Panc1 (cell line): ENCODE measurements at places on chromosomes 7 and 10. TPM values are rescaled to one million over a fixed set of nuclear protein-coding genes. Genes with fewer than 3 reads are reported as not detected.

DNA sequence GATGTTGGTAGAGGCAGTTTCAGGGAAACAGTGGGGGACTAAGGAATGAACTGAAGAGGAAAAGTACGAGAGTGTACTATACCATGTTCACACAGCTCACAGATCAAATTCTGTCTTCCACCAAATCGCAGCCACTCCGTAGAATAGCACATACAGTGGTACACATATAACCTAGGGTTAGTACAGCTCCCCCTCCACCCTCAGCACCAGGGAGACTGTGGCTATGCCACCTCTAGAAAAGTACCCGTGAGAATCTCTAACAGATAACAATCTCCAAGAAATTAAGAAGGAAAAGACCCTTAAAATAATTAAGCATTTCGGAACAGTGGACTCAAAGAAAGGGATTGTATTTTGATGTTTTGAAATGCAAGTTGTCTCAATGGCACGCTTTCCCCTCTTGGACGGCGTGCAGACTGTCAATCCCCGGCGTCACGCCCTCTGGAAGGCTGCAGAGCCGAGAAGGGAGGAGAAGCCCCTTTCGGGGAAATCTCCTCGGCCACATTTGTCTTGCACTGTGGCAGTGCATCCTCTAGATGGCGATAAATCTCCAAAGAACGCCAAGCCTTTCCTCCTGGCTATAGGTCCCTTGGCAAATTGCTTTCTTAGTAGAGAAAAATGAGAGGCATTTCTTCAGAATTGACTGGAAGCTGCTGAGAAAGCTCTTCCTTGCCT lies 345.0 kb downstream of the REEP3 start:
- DNase-seq = peak; percentile 38

- no peak for DNase-seq
These were observed 26.5 kb downstream of the VWA2 start for GRCh38 chr10:114265392-114266053.

GRCh38 chr10:59967079-59967478 lies 60.7 kb upstream of the CCDC6 start:
- no peak for DNase-seq

GRCh38 chr7:135232087-135232486 lies 1.6 kb upstream of the STRA8 start:
- no peak for DNase-seq

- no peak for DNase-seq
These were observed 37.9 kb downstream of the GRK5 start for GRCh38 chr10:119245272-119245671.

DNA sequence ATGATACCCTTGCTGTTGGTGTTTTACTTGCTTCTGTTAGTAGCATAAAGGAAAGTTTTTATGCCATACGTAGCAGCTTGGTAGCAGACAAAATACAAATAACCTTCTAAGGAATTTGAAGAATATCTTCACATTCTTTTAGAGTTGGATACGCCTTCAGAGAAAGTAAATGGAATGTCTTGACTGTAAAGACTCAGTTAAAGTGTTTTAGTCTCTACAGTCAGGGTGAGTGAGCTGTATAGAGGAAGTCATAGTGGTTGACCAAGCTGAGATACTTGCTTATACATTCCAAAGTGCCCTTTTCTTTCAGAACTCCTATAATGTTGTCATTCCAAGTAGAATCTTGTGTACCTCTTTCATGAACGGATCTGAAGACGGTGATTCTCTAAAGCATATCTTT lies 37.7 kb downstream of the RABGEF1 start:
- no peak for DNase-seq

GRCh38 chr10:61903221-61903927 lies 1.9 kb downstream of the ARID5B start:
- no peak for DNase-seq

GRCh38 chr7:7761340-7761973 lies 43.0 kb upstream of the RPA3 start:
- peak; percentile 58 for DNase-seq

GRCh38 chr7:102321351-102322201 lies 34.7 kb downstream of the SPDYE6 start:
- DNase-seq = no peak

DNA sequence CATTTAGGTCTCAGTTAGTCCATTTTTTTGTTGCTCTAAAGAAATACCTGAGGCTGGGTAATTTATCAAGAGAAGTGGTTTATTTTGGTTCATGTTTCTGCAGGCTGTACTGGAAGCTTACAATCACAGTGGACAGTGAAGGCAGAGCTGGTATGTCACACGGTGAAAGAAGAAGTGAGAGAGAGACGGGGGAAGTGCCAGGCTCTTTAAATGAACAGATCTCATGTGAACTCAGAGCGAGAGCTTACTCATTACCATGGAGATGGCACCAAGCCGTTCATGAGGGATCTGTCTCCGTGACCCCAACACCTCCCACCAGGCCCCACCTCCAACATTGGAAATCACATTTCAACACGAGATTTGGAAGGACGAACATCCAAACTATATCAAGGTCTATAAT lies 18.9 kb upstream of the PNLIPRP3 start:
- no peak for DNase-seq

DNA sequence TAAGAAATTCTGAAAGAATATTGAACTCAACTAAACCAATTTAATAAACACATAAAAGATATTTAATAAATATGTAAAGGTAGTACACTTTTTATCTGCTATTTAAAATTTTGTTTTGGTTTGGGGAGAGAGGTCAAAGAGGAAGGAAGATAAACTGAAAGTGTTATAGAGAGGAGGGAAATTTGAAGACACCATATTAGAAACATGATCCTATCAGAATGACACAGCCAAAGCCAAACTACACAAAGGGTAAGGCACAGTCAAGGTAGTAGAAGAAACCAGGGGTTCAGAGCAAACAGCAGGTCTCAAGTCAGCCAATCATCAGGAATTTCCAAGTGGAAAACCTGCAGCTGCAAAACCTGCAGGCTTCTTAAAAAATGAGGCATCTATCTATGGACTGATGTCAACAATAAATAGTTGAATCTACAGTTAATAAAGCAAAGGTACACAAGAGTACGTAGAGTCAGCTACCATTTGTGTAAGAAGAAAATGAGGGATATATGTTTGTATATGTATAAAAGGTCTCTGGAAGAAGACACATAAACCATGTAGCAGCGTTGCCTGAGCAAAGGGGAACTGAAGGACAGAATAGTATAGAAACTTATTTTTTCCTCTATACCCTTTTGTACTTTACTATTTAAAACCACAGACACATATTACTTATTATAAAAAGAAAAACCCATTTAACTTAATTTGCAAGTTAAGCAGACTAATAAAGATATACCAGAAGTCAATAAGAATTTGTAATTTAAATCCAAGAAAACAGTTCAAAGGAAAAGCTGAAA lies 10.0 kb downstream of the ZNF800 start:
- DNase-seq = no peak

DNA sequence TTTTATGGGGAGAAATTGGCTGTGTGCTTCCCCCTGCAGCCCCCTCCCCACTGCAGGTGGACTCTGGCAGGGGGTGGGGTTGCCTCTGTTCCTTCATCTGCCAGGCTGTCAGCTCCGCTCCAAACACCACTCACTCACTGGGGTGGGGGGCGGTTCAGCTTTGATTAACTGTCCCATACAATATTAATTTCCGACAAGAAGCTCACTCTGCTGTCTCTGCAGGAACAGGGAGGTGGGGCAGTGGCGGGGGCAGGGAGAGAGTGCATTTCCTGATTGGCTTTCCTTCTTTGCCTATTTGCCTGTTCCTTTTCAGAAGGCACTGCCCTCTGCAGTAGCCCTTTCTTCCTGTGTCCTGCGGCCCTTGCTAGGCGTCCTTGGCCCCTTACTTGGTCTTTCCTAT lies 500.8 kb downstream of the PLXNA4 start:
- no peak for DNase-seq

DNA sequence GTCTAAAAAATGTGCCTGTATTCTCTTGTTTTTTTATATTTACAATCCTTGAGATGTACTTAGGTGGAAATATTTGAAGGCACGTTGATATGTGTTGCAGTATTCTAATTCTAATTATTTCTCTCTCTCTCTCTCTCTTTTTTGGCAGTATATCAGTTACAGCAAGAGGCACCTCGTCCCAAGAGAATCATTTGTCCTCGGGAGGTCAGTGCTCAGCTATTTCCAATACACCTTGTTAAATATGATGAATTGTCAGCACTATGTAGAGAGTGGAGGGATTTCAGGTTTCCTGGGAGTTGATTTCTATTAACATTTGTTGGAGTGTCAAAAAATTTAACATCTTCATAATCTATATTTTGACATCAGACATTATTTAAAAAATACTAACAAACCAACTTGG lies 173.2 kb downstream of the CHN2 start:
- no peak for DNase-seq

DNA sequence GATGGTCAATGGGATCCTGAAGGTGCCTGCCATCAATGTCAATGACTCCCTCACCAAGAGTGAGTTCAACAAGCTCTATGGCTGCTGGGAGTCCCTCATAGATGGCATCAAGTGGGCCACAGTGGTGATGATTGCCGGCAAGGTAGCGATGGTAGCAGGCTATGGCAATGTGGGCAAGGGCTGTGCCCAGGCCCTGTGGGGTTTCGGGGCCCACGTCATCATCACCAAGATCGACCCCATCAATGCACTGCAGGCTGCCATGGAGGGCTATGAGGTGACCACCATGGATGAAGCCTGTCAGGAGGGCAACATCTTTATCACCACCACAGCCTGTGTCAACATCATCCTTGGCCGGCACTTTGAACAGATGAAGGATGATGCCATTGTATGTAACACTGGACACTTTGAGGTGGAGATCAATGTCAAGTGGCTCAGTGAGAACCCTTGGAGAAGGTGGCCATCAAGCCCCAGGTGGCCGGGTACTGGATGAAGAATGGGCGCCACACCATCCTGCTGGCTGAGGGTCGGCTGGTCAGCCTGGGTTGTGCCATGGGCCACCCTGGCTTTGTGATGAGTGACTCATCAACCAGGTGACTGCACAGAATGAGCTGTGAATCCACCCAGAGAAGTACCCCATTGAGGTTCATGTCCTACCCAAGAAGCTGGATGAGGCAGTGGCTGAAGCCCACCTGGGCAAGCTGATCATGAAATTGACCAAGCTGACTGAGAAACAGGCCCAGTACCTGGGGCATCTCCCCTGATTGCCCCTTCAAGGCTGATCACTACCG lies 63.0 kb upstream of the ANTXRL start:
- DNase-seq = no peak

GRCh38 chr10:13939391-13939790 lies 352.6 kb downstream of the PRPF18 start:
- no peak for DNase-seq

- no peak for DNase-seq
These were observed 186.2 kb upstream of the MTPN start for GRCh38 chr7:136163340-136163801.

DNA sequence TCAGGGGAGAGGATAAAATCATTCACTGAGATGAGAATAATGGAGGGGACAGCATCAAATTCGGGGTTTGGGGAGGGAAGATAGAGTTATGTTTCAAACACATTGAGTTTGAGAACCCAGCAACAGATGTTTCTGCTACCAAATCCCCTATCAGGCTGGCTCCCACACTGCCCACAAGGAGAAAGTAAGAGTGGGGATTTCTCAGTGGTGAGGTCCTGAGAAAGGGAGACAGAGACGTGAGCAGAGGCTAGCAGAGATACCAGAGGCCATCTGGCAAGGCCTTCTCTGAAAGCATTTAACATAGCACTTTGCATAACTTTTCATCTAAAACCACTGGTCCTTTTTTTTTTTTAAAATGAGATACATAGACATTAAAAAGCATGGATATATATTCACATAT lies 7.8 kb upstream of the SLF2 start:
- DNase-seq = no peak

DNA sequence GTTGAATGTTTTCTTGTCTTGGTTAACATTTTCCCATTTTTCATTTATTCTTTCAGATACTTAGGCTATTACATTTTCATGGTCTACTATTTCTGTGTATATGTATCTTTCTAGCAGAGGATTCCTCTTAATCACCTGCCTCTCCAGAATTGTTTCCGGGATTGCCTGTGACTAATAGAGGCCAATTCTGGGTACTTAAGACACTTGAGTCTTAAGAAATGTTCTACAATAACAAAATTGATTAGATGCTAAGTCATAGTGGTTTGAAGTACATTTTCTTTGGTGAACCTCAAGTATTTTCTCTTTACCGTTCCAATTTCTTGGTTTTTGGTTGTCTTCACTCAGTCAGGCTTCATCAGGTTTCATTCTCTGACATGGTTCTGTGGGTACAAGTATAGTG lies 26.4 kb downstream of the BBS9 start:
- DNase-seq = no peak

DNA sequence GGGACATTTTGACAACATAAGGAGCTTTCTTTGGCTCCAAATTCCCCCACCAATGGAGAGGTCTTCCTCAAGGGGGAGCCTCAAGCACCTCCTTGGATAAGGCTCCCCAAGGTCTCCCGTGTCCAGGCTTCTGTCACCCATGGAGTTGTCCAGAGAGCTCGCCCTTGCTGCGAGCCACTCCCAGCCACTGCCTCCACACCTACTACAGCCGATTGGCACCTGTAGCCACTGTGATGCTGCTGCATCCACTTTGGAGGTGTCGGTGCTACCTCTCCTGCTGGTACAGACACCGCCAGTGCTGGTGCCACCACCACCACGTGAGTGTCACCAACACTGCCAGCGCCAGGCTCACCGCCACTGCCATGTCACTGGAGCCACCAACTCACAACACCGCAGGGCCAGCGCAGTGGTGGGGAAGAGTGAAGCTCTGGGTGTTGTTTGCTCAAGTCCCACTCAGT lies 22.1 kb upstream of the ENO4 start:
- DNase-seq = no peak

DNA sequence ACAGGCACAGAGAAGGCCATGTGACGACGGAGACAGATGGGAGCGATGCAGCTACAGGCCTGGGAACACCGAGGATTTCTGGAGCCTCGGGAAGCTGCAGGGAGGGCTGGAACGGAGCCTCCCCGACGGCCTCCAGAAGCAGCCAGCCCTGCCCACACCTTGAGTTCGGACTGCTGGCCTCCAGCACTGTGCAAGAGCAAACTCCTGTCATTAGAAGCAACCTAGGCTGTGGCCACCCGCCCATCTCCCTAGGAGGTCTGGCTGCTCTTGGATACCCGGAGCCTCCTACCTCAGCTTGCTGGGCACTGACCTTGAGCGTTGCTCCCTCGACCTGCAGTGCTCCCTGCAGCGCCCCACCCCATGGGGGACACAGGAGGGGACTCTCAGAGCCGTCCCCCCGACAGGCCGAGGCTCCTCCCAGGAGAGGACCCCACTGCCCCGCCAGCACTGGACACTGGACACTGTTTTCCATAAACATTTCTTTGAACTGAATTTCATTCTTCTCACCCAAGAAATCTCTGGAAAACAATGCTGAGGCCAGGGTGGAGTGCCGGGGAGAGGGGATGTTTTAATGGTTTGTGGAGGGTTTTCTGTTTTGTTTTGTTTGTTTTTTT lies 22.5 kb upstream of the TNRC18 start:
- no peak for DNase-seq

GRCh38 chr7:25359471-25360059 lies 131.3 kb upstream of the NPVF start:
- DNase-seq = no peak

GRCh38 chr7:102991540-102992214 lies 78.9 kb downstream of the LRRC17 start:
- peak; percentile 96 for DNase-seq

The SPDYE11 gene
- not detected for total RNA-seq

The AEBP1 gene
- 0.62 TPM for total RNA-seq

The PPIA gene
- 3,706 TPM for total RNA-seq

The OGDHL gene
- 1.3 TPM for total RNA-seq

The CDCA7L gene
- 46.1 TPM for total RNA-seq

The GNGT1 gene
- total RNA-seq = not detected

The SPDYE2 gene
- not detected for total RNA-seq

The ARPC1A gene
- total RNA-seq = 253 TPM
